ENCODE measurements at places on chromosomes 11 and 22. TPM values are rescaled to one million over a fixed set of nuclear protein-coding genes. Genes with fewer than 3 reads are reported as not detected.

The OSBP2 gene
- total RNA-seq: 0.60 TPM

The PRR33 gene
- total RNA-seq: not detected

The ACRV1 gene
- total RNA-seq: not detected

The OR51M1 gene
- not detected for total RNA-seq

The MED17 gene
- 21.3 TPM for total RNA-seq

The OR51B4 gene
- not detected for total RNA-seq

DNA sequence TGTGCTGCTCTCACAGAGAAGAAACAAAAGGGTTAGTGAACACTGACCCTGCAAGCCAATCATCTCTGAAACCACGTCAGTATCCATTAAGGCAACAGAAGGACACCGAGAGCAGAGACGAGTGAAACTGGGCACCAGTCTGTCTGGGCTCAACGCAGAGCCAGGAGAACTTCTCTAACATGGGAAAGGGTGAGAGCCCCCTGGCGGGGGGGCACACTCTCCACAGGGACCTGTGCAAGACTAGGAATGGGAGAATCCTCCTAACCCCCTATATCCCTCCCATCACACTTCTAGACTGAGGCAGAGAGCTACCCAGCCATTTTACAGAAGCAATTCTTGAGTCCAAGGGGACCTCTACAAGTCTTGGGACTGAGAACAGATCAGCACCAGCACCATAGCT lies 285.8 kb downstream of the SOX6 start:
- no peak for DNase-seq

GRCh38 chr11:33064033-33064825 lies 24.9 kb downstream of the TCP11L1 start:
- no peak for DNase-seq

- DNase-seq: no peak
These were observed 43.1 kb upstream of the GRAMD1B start for GRCh38 chr11:123386796-123387510.

DNA sequence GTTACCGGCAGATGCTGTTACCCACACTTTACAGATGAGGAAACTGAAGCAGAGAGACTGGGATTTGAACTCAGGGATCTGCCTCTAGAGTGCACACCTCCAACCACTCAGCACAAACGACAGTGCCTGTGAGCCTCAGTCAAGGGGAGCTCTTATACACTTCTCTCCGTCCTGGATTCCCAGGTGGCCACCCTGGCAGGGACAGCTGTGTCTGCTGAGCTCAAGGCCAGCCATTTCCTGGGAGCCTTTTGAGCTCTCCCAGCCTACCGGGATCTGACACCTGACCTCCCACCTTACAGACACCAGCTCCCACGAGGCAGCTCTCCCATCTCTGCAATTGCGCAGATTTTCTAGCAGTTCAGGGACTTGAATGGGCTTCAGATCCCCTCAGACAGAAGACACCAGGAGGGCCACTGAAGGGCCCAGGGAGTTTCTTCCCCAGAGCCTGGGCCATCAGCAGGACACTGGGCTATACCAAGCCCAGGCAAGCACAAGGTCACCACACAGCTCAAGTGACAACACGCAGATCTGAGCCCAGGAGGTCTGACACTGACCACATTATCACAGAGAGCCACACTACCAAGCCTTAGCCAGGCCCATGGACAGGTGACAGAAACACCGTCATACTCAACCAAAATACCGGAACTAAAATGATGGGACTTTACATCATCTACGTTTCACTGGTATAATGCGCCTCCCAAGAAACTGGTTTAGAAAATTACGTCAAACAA lies 17.1 kb downstream of the PDGFB start:
- no peak for DNase-seq

- peak; percentile 75 for DNase-seq
These were observed 90.6 kb downstream of the RPS6KA4 start for GRCh38 chr11:64449381-64450167.

- DNase-seq: no peak
These were observed 3.1 kb downstream of the ARHGAP1 start for GRCh38 chr11:46697303-46697702.

DNA sequence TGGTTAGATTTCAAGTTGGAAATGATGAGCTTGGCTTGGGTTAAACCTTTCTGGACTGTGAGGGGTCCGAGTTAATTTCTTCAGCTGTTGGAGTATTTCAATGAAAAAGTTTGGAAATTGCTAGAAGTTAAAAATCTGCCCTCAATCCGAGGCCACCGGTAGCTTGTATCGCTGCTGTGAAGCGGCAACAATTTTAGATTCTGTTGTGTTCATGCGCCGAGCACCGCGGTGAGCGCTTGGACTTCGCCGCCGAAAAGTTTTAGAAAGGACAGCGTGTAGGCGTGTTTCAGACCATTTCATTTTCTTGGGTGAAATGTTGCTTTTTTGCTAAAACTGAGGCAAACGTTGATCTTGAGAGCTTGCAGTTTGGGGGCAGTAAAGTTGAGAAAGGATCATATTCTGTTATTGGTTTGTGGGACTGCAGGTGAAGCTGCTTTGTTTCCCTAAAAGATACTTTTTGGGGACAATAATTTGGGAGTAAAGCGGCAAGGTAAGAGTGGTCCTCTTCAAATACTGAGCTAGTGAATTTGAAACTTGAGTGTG lies 928 bp downstream of the FBXO7 start:
- DNase-seq: peak; percentile 47

- no peak for DNase-seq
These were observed 234.9 kb upstream of the ARHGAP20 start for GRCh38 chr11:110947096-110947495.

- DNase-seq: no peak
These were observed 25.7 kb downstream of the MPPED2 start for GRCh38 chr11:30560206-30561106.

DNA sequence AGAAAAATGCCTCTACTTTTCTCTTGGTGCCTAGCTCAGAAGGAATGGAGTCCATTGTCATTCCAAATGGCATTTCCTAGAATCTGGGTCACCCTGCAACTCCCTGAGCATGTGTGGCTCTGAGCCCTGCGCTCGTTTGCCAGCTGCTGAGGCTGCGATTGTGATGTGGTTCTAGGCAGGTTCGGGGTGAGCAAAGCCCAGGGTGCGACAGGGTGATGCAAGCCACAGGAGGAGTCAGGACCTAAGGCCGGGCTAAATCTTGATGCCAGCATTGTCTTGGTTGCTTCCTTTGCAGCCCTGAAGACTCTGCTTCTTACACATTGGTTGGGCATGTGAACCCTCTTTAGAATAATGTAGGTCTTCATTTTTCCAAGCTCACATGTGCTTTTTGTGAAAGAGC lies 131.0 kb downstream of the MORC2 start:
- no peak for DNase-seq

DNA sequence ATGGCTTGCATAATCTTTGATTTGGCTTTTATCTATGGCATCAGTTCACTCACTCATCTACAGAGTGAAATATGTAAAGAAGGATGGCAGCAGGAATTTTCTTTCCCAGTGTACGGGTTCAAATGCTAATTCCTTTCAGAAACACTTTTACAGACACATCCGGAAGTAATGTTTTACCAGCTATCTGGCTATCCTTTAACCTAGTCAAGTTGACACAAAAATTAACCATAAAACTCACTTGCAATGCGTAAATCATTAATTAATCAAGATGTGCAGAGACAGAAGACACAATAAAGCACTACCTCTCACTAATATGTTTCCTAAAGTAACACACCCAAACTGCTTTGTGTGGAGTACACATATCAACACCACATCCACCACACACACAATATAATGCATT lies 378.9 kb upstream of the ANO3 start:
- no peak for DNase-seq

DNA sequence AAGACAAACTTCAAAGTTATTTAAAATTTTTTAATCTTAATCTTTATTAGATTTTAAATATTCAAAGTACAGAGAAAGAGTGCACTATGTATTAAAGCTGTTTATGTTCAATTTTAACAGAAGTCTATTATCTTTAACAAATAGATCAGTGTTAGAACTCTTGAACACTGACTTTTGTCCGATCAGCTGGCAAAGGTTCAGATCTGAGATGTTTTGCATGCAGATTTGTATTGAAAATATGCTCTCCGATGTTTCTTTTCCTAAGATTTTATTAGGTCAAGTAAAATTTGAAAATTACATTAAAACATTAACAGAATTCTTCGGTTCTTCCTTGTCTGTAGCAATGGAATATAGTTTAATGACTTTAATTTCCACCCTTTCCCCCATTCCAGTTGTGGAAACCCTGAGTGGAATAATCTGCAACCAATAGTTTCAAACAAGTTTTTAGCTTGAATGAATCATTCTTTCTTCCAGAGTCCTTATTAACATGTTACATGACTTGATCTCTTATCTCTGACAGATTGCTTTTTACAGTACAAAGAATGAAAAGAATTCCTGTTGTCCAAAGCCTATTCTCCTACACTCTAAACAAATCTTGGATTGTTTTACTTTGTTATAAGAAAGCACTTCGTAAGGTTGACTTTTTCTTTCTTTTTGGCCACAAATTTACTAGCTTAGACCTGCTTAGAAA lies 11.4 kb upstream of the TCP11L1 start:
- DNase-seq: no peak

GRCh38 chr11:65215441-65216076 lies 33.8 kb downstream of the CAPN1 start:
- no peak for DNase-seq

GRCh38 chr11:131816051-131816450 lies 445.6 kb downstream of the NTM start:
- no peak for DNase-seq

DNA sequence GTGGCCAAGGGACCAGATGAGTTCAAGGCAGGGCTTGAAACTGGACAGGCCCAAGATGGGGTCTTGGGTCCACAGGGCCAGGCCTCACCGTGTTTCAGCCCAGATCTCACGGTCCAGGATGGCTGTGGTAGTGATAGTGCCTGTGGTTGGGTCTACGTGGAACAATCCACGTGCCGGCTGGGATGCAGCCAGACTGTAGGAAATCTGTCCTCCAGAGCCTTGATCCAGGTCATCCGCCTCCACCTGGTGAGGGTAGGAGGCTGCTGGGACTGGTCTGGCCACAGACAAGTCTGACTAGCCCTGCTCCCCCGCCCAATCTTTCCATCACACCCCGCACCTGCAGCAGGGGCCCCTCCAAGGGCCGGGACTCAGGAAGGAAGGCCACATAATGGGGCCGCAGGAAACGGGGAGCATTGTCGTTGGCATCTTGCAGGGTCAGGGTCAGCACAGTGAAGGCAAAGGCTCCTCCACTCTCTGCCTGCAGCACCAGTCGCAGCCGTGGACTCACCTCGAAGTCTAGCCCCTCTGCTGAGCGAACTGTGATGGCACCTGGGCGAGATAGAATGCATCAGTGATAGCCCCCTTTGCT lies 6.7 kb upstream of the TPP1 start:
- no peak for DNase-seq

DNA sequence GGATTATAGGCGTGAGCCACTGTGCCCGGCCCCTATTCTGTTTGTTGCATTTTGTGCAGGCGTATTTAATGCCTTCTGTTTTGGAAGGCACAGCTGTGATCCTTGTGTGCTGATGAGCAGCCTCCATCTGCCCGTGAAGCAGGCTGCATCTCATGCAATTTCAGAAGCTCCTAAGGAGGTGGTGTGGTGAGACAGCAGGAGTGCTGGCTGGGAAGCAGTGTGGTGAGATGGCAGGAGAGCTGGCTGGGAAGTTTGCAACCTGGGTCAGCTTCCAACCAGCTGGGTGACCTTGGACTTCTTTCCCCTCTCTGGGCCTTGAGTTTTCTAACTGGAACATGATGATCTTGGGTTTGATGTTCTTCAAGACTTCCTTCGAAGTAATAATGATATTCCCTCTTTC lies 525.1 kb downstream of the TBC1D22A start:
- no peak for DNase-seq

DNA sequence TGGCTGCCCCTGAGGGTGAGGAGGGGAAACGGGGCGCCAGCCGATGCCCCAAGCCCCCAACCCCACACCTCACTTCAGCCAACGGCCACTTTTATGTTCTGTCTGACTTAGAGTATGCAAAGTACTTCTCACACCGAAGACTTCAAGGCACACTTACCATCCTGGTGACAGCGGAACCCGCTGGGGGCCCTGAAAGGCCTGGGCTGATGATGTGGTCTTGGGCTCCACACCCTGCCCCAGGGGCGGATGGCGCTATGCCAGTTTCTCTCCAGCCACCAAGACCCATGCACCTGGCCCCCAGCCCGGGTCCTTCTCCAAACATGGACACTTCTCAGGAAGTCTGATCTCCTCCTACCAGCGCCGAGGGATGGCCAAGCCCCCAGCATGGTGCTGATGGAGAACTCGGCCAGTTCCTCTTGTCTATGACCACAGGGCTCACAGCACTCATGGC lies 175.4 kb downstream of the CTTN start:
- no peak for DNase-seq

- DNase-seq: no peak
These were observed 212.3 kb upstream of the ZBED5 start for GRCh38 chr11:11069841-11070835.

DNA sequence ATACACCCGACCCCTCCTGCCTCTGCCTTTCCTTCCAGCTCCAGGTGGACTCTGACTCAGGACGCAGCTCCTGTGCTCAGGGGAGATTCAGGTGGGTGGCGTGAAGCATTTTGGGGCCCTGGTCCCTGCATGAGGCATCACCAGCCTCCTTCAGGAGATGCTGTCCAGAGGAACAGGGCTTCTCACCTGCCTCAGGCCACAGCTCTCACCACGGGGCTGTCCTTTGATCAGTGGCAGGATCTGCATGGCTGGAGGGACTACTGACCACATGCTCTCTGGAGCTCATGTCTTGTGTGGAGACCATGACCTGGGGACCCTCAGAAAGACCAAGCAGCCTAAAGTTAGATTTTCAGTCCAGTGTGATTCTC lies 58.8 kb downstream of the GGTLC2 start:
- no peak for DNase-seq

- no peak for DNase-seq
These were observed 12.8 kb downstream of the AQP11 start for GRCh38 chr11:77602381-77603088.

DNA sequence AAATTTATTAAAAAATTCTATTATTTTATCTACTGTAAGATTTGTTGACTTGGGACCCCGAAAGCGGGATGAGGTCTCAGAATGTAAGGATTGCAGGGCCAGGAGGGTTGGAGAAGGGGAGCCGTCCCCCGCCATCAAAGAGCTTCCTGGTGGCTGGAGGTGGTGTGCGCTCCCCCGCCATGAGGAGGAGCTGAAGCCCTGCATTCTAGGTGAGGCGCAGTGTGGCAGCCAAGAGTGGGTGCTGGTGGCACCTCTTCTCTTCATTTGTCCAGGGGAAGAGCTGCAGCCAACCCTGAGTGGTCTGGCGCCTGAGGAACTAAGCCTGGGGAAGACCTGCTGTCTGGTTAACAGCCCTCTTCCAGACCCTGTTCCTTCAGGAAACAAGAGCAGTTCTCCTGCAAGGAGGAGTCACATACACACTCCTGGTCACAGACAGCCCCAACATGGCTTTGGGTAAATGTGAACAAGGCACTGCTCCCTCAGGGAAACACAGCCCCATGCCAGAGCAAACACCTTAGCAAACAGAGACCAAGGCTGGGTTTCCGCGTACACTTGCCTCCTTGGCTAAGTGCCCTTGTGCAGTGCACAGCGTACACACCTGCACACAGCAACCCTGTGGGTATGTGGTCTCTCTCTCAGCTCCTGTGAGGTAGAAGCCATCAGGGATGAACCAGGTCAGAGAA lies 17.3 kb downstream of the RTN4RL2 start:
- peak; percentile 32 for DNase-seq

Data from transverse colon (tissue), 4 donors.